ENCODE measurements at places on chromosomes 13 and 19. TPM values are rescaled to one million over a fixed set of nuclear protein-coding genes. Genes with fewer than 3 reads are reported as not detected.

ACP5 gene
- total RNA-seq: not detected

ZNF772 gene
- 6.4 TPM for total RNA-seq

TNNT1 gene
- 0.92 TPM for total RNA-seq

PSENEN gene
- total RNA-seq: 70.1 TPM

CCDC169 gene
- 2.5 TPM for total RNA-seq

AMER2 gene
- total RNA-seq: not detected

ZNF132 gene
- 4.1 TPM for total RNA-seq

ZNF793 gene
- 3.8 TPM for total RNA-seq

DENND1C gene
- not detected for total RNA-seq

NXNL1 gene
- not detected for total RNA-seq

CD37 gene
- not detected for total RNA-seq

ZNF177 gene
- total RNA-seq: 0.42 TPM

PNMA8B gene
- not detected for total RNA-seq

CACTIN gene
- total RNA-seq: 36.4 TPM

- H3K36me3 ChIP-seq: no peaks in the 10 kb centered on the region
- no peaks in the 10 kb centered on the region for H3K27me3 ChIP-seq
- H3K4me1 ChIP-seq: no peaks in the 10 kb centered on the region
- no peak overlapping the region for H3K4me3 ChIP-seq
- DNase-seq: peak; percentile 43
- H3K27ac ChIP-seq: no peak overlapping the region
Observed at GRCh38 chr13:35818633-35819067, 312.5 kb downstream of the DCLK1 start.

- DNase-seq: peak; percentile 56
- H3K27ac ChIP-seq: peak overlapping the region; percentile 94
- H3K36me3 ChIP-seq: no peaks in the 10 kb centered on the region
- peaks cover 26% of the 10 kb centered on the region for H3K4me1 ChIP-seq
Observed at GRCh38 chr13:52449331-52450011, 963 bp downstream of the VPS36 start.

DNA sequence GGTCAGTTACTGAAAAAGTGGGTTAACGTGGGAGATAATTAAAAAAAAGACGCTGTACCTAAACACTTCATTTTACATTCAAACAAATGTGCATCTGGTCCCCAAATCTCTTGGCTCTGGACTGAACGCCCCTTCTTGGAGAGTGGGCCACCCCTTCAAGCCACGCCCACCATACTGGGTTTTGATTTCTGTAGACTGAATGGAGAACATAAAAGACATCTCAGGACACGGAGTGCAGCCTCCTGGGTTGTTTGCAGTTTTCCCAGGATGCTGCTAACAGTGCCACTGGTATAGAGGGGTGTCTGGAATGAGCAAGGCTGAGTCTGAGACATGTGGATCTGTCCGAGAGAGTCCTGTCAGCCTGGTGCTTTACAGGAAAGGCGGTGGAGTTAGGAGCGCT, 10.6 kb downstream of the TFDP1 start:
- DNase-seq: no peak
- H3K27me3 ChIP-seq: no peaks in the 10 kb centered on the region
- no peak overlapping the region for H3K4me3 ChIP-seq
- H3K36me3 ChIP-seq: peaks cover 22% of the 10 kb centered on the region

DNA sequence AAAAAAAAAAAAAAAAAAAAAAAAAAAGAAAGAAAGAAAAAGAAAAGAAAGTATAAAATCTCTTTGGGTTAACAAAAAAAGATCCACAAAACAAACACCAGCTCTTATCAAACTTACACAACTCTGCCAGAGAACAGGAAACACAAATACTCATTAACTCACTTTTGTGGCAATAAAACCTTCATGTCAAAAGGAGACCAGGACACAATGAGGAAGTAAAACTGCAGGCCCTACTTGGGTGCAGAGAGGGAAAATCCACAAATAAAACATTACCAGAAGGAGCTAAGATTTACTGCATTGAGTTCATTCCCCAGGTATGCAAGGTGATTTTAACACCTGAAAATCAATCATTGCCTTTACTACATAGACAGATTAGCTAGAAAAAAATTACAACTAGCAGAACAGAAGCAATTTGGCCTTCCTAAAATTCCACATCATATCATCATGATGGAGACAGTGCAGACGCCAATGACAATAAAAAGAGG, 9.6 kb upstream of the CEACAM5 start:
- no peak overlapping the region for H3K27ac ChIP-seq
- no peaks in the 10 kb centered on the region for H3K4me1 ChIP-seq
- H3K36me3 ChIP-seq: no peaks in the 10 kb centered on the region
- no peaks in the 10 kb centered on the region for H3K27me3 ChIP-seq
- no peak for DNase-seq
- H3K4me3 ChIP-seq: no peak overlapping the region

- H3K4me1 ChIP-seq: no peaks in the 10 kb centered on the region
- no peak overlapping the region for H3K4me3 ChIP-seq
- H3K27me3 ChIP-seq: no peaks in the 10 kb centered on the region
- H3K36me3 ChIP-seq: no peaks in the 10 kb centered on the region
- no peak overlapping the region for H3K27ac ChIP-seq
Observed at GRCh38 chr19:11463391-11463790, 17.5 kb downstream of the ELAVL3 start.

DNA sequence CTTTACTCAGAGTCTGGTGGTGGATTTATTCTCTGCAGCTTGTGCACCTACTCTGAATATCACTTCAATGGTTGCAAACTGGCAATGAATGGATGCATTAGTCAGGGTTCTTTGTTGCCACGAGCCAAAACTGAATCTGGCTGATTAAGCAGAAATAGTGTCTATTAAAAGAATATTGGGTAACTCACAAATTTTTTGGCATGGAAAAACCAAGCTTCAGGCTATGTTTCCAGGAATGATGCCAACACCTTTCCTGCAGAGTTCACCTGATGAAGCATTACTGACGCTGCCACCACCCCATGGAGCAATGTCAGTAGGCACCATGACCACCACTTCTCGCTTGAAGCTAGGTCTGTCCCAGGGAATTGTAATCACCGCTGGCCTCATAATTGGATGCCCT, 597.8 kb upstream of the SLC10A2 start:
- H3K4me3 ChIP-seq: no peak overlapping the region
- no peaks in the 10 kb centered on the region for H3K27me3 ChIP-seq
- no peaks in the 10 kb centered on the region for H3K36me3 ChIP-seq

GRCh38 chr13:79703772-79704171, 222.8 kb downstream of the NDFIP2 start:
- H3K36me3 ChIP-seq: no peaks in the 10 kb centered on the region
- no peaks in the 10 kb centered on the region for H3K27me3 ChIP-seq
- H3K4me3 ChIP-seq: no peak overlapping the region
- H3K4me1 ChIP-seq: no peaks in the 10 kb centered on the region
- DNase-seq: no peak

- H3K4me3 ChIP-seq: no peak overlapping the region
- H3K36me3 ChIP-seq: no peaks in the 10 kb centered on the region
- H3K4me1 ChIP-seq: no peaks in the 10 kb centered on the region
- H3K27me3 ChIP-seq: no peaks in the 10 kb centered on the region
- H3K27ac ChIP-seq: no peak overlapping the region
Observed at GRCh38 chr19:35059006-35059798, 17.7 kb downstream of the HPN start.

GRCh38 chr13:110817143-110817542, 97.7 kb downstream of the ANKRD10 start:
- H3K27ac ChIP-seq: no peak overlapping the region
- no peak for DNase-seq
- H3K4me3 ChIP-seq: no peak overlapping the region
- H3K36me3 ChIP-seq: no peaks in the 10 kb centered on the region
- peaks cover 9% of the 10 kb centered on the region for H3K27me3 ChIP-seq
- no peaks in the 10 kb centered on the region for H3K4me1 ChIP-seq

GRCh38 chr19:54415901-54416673, 823 bp downstream of the TTYH1 start:
- H3K27me3 ChIP-seq: peaks cover 32% of the 10 kb centered on the region
- no peak overlapping the region for H3K27ac ChIP-seq
- no peak overlapping the region for H3K4me3 ChIP-seq

DNA sequence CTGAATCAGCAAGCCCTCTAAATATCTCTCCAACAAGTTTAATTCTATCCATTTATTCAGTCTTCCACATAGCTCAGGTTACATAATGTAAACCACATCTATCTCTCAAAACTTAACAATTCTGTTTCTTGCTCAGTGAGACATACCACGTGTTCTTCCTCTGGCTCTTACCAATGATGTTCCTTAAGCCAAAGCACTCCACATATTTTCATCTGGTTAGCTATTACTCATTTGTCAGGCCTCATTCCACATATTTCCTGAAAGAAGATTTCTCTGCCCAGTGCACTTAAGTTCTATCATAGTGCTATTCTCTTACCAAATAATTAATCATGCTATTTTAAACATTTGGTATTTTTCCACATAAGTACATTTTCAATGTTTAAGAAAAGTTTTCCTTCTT, 403.3 kb upstream of the ATXN8OS start:
- H3K27me3 ChIP-seq: no peaks in the 10 kb centered on the region
- no peak overlapping the region for H3K4me3 ChIP-seq
- no peaks in the 10 kb centered on the region for H3K36me3 ChIP-seq

GRCh38 chr19:18173054-18173571, 500 bp upstream of the IFI30 start:
- H3K27me3 ChIP-seq: peaks cover 2% of the 10 kb centered on the region
- peaks cover 3% of the 10 kb centered on the region for H3K4me1 ChIP-seq
- no peak overlapping the region for H3K4me3 ChIP-seq
- H3K36me3 ChIP-seq: peaks cover 7% of the 10 kb centered on the region

DNA sequence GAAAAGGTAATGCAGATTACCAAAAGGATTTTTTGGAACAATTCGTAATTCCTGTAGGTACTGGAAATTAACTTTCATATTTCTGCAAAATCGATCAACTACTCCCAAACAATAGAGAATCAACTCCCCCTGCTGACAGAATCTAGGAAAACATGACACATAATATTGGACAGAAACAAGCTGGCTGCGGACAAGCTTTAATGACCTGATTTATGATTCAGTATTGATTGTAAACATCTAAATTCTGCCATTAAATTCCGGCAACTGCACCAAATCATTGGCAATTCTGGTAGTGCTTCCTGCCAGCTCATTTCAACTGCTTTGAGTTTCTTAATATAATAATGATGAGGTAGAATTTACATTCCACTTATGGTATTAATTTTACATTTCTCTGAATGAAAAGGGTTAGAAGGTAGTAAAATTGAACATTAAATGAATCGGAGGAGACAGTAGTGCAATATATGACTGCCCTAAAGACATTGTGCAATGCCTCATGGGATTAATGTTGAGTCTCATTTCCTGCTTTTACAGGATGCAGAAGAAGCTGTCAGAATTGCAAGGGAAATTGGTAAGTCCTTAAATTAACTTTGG, 146.5 kb downstream of the PCCA start:
- H3K27me3 ChIP-seq: no peaks in the 10 kb centered on the region
- no peak overlapping the region for H3K4me3 ChIP-seq
- DNase-seq: peak; percentile 67
- H3K4me1 ChIP-seq: peaks cover 17% of the 10 kb centered on the region

- no peak for DNase-seq
- H3K4me3 ChIP-seq: no peak overlapping the region
- no peaks in the 10 kb centered on the region for H3K4me1 ChIP-seq
- no peak overlapping the region for H3K27ac ChIP-seq
- H3K36me3 ChIP-seq: no peaks in the 10 kb centered on the region
- H3K27me3 ChIP-seq: no peaks in the 10 kb centered on the region
Observed at GRCh38 chr13:107099661-107100060, 531.7 kb upstream of the ARGLU1 start.

DNA sequence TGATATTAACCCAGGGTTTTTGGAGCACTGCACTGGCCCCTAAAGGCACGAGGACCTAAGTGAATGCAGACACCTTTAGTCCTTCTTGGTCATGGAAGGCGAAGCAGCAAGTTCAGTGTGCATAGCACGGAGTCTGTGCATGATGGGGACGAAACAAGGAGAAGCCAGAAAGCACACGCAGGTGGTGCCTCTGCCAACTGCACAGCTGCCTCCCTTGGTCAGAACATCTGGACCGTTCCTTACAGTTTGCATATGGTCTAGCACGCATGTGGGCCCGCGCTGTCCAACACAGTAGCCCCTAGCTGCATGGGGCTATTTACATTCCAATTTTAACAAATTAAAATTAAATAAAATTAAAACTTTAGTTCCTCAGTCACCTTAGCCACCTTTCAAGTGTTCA, 44.0 kb downstream of the FLT3 start:
- no peak for DNase-seq

DNA sequence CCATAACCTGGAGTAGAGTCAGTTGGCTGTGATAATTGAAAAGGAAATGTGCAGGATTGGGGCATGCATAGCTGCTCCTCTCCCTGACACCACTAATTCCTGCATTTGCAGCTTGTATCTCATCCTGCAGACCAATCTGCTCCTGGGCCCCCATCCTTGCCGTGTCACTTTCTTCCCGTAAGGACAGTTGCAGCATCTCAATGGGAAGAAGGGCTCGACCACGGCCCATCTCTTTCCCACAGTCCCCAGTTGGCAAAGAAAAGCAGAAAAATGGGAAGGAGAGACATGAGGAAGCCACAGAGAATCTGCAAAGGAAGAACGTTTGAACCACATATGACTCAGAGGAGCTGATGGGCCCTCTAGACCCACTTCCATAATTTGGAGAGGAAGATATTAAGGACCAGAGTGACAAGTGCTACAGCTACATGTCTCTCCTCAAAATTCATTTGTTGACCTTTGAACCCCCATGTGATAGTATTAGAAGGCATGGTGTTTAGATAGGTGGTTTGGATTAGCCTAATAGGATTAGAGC, 1.8 kb upstream of the SIGLEC12 start:
- H3K4me3 ChIP-seq: no peak overlapping the region
- no peak overlapping the region for H3K27ac ChIP-seq
- no peak for DNase-seq

DNA sequence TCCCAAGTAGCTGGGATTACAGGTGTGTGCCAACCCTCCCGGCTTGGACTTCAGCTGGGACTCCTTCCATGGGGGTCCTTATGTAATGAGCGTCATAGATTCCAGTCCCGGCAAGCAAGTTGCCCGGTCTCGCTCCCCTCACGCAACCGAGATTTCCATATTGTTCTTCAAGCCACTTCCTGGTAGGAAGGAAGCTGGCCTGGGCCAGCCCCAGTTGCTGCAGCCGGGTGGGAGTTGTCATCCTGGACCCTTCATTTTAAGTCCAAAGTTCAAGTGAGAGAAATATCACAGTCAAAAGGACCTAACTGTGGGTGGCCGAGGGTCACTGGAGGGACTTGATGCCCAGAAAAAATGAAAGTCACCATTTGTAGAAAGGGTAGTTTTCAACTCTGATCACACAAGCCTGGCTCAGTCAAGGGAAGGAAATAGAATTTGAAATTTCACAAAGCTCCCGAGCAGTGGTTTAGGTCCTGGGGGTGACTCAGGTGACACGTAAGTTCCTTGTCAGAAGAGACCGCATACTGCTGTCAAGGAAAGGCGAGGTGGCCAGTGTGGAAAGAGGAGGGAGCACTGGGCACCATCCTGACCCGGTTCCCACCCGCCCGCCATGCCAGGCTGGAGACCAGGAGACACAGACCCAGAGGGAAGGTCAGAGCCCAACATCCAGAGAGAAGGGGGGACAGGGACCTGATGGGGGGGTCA, 5.3 kb downstream of the FGF21 start:
- DNase-seq: peak; percentile 48
- H3K4me1 ChIP-seq: peaks cover 6% of the 10 kb centered on the region
- no peak overlapping the region for H3K27ac ChIP-seq
- H3K4me3 ChIP-seq: no peak overlapping the region
- H3K27me3 ChIP-seq: no peaks in the 10 kb centered on the region
- H3K36me3 ChIP-seq: no peaks in the 10 kb centered on the region

Data from endothelial cell of umbilical vein (primary cell).